ENCODE measurements at places on chromosomes 6 and 20. TPM values are rescaled to one million over a fixed set of nuclear protein-coding genes. Genes with fewer than 3 reads are reported as not detected.

GRCh38 chr6:38284802-38285394 lies 354.8 kb downstream of the BTBD9 start:
- no peak overlapping the region for H3K4me3 ChIP-seq
- H3K27me3 ChIP-seq = no peaks in the 10 kb centered on the region
- no peaks in the 10 kb centered on the region for H3K4me1 ChIP-seq
- no peak for DNase-seq

DNA sequence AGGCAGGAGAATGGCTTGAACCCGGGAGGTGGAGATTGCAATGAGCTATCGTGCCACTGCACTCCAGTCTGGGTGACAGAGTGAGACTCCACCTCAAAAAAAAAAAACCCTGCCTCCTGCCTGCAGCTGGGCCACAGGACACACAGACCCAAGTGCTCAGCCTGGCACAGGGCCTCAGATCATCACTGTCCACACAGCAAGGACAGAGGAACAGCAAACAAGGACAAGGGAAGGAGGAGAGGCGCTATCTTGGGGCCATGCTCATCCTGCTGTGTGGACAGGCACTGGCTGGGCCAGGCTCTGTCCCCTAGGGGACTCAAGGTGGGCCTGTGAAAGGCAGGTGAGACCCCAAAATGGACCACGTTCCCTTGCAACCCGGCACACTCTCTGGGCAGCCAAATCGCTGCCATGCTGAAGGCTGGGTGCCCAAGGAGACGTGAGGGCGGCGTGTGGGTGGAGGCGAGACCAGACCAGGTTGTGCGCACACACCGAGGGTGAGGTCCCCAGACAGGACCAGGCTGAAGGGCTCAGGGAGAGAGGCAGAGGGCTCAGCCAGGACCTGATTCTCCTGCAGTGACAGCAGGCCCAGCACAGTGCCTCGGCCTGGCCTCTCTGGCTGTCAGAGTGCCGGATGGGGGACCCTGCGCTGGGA lies 9.1 kb downstream of the UCKL1 start:
- peaks cover 5% of the 10 kb centered on the region for H3K36me3 ChIP-seq
- no peak overlapping the region for H3K27ac ChIP-seq
- H3K4me1 ChIP-seq = peaks cover 41% of the 10 kb centered on the region
- no peaks in the 10 kb centered on the region for H3K27me3 ChIP-seq
- no peak overlapping the region for H3K4me3 ChIP-seq

GRCh38 chr6:96742702-96743101 lies 94.6 kb downstream of the GPR63 start:
- H3K27ac ChIP-seq = no peak overlapping the region
- DNase-seq = no peak
- no peaks in the 10 kb centered on the region for H3K36me3 ChIP-seq
- H3K27me3 ChIP-seq = no peaks in the 10 kb centered on the region

GRCh38 chr6:87663434-87663833 lies 38.6 kb downstream of the AKIRIN2 start:
- no peaks in the 10 kb centered on the region for H3K36me3 ChIP-seq
- no peak overlapping the region for H3K4me3 ChIP-seq
- no peaks in the 10 kb centered on the region for H3K4me1 ChIP-seq
- DNase-seq = no peak
- H3K27ac ChIP-seq = no peak overlapping the region

GRCh38 chr6:169783401-169783800 lies 32.0 kb downstream of the ERMARD start:
- no peak for DNase-seq
- no peaks in the 10 kb centered on the region for H3K4me1 ChIP-seq
- no peak overlapping the region for H3K27ac ChIP-seq
- H3K36me3 ChIP-seq = no peaks in the 10 kb centered on the region
- no peaks in the 10 kb centered on the region for H3K27me3 ChIP-seq
- H3K4me3 ChIP-seq = no peak overlapping the region

DNA sequence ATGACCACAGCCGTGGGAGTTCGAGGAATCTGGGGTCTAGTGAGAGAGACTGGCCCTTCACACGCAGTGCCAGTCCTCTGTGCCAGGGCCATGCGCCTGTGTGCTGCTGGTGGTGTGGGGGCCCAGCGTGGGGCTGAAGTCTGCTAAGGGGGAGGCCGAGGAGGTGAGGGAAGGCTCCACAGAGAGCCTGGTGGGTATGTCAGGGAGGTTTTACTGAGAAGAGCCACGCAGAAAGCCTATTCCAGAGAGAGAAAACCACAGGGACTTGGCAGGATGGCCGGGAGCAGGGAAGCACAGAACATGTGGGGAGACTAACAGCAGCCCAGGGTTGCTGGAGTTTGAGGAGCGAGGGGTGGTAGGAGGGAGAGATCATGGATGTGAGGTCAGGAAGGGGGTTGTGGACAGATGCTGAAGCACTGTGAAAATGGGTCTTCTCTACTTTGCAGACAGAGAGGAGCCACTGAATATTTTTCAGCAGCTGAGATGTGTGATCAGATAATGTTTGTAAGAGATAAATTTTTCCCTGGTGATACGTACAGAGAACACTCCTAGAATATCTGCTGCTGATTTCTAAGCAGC lies 35.3 kb downstream of the DUSP22 start:
- DNase-seq = no peak
- H3K4me1 ChIP-seq = no peaks in the 10 kb centered on the region
- H3K36me3 ChIP-seq = no peaks in the 10 kb centered on the region
- H3K27ac ChIP-seq = no peak overlapping the region

- H3K27me3 ChIP-seq = no peaks in the 10 kb centered on the region
- H3K4me1 ChIP-seq = no peaks in the 10 kb centered on the region
- H3K36me3 ChIP-seq = no peaks in the 10 kb centered on the region
- no peak for DNase-seq
- no peak overlapping the region for H3K4me3 ChIP-seq
Observed at GRCh38 chr6:52545406-52546119, 31.3 kb downstream of the TRAM2 start.

GRCh38 chr6:144338951-144339700 lies 54.0 kb downstream of the UTRN start:
- no peak overlapping the region for H3K27ac ChIP-seq
- H3K27me3 ChIP-seq = no peaks in the 10 kb centered on the region
- H3K4me1 ChIP-seq = peaks cover 57% of the 10 kb centered on the region

DNA sequence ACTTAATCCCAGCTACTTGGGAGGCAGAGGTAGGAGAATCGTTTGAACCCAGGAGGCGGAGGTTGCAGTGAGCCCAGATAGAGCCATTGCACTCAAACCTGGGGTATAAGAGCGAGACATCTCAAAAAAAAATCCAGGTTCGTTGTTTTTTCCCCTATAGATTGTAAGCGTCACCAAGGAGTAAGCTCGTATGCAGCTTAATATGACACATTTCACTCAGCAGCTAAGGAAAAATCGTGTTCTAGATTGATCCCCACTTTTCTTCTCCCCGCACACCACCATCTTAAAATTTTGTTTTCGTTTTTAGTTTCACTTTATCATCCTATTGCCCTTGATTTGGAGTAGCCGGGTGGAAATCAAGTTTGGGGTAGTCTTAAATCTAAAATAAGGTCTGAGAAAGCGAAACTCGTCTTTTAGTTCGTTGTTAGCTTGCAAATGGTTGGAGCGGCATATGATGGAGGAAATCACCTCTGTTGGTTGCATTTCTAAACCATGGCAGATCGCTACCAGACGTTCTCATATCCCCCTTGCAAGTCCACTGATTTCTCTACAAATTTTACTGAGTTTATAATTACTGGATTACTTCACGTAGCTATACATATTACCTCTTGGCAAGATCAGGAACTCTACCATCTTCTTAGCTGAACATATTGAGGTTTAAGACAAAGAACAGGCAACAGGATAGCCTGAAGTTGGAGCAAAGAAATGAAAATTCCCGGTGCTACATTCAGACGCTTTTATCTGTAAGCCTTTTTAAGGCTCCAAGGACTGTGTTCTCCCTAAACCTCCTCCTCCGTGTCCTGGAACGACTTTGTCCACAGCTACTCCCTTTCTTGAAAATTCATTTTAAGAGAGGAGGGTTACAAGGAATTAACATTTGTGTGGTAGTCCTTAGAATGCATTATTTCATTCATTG lies 91.1 kb upstream of the BTN3A2 start:
- H3K36me3 ChIP-seq = no peaks in the 10 kb centered on the region
- H3K27me3 ChIP-seq = no peaks in the 10 kb centered on the region
- H3K4me3 ChIP-seq = peak overlapping the region; percentile 87
- H3K27ac ChIP-seq = peak overlapping the region; percentile 85
- peak; percentile 75 for DNase-seq
- H3K4me1 ChIP-seq = peaks cover 23% of the 10 kb centered on the region

DNA sequence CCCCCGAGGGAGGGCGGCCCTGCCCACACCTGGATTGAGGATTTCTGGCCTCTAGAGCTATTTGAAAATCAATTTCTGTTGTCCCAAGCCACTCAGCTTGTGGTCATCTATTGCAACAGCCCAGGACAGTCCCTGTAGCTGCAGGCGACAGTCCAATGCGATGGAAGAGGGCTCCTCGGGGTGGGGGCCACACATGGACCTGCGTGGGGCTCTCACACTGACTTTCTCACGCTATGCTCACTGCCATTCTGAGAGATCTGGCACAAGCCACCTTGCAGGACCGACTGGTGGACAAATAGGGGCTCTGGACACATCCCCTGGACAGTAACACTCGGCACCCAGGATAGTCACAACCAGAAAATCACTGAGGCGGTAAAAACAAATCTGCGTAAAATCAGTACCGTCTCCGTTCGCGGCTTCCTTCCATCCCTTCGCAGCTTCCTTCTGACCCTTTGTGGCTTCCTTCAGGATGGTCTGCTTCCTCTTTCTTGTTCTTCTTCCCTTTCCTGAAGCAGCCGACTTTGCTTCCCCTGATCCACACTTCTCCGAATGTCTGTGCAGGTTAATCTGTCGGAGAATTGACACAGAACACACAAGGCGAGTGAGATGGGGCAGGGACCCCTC lies 21.8 kb downstream of the CTCFL start:
- H3K36me3 ChIP-seq = no peaks in the 10 kb centered on the region
- no peak overlapping the region for H3K4me3 ChIP-seq
- peaks cover 6% of the 10 kb centered on the region for H3K27me3 ChIP-seq

DNA sequence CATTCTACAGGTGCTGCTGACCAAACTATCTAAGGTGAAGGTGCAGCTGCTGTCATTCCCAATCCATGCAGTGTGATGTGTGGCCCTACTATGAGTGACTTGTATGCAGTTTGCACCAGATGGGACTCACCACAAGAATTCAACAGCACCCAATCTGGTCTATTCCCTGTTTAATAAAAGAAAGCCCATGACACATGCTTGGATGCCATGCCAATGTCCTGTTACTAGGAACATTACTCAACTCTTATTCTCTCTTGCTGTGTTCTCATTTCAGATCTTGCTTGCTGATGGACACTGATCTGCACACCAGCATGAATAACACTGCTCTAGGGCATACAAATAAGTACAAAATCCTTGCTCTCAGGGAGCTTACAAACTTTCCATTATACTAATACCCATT lies 221.6 kb upstream of the CDYL start:
- no peak overlapping the region for H3K27ac ChIP-seq
- no peaks in the 10 kb centered on the region for H3K36me3 ChIP-seq
- H3K27me3 ChIP-seq = no peaks in the 10 kb centered on the region
- H3K4me1 ChIP-seq = no peaks in the 10 kb centered on the region

GRCh38 chr20:64077094-64077493 lies 2.2 kb downstream of the RGS19 start:
- H3K4me1 ChIP-seq = peaks cover 24% of the 10 kb centered on the region
- H3K36me3 ChIP-seq = peaks cover 7% of the 10 kb centered on the region
- H3K27me3 ChIP-seq = no peaks in the 10 kb centered on the region

GRCh38 chr6:144335914-144336313 lies 50.8 kb downstream of the UTRN start:
- DNase-seq = peak; percentile 32
- peak overlapping the region; percentile 31 for H3K4me3 ChIP-seq
- peaks cover 39% of the 10 kb centered on the region for H3K4me1 ChIP-seq
- no peaks in the 10 kb centered on the region for H3K36me3 ChIP-seq

GRCh38 chr20:15200147-15200565 lies 862.7 kb upstream of the FLRT3 start:
- no peak for DNase-seq
- H3K36me3 ChIP-seq = no peaks in the 10 kb centered on the region
- H3K27ac ChIP-seq = no peak overlapping the region
- H3K4me3 ChIP-seq = no peak overlapping the region
- H3K4me1 ChIP-seq = no peaks in the 10 kb centered on the region
- H3K27me3 ChIP-seq = no peaks in the 10 kb centered on the region

GRCh38 chr6:114431641-114432040 lies 88.8 kb upstream of the HS3ST5 start:
- no peak overlapping the region for H3K4me3 ChIP-seq
- no peaks in the 10 kb centered on the region for H3K36me3 ChIP-seq
- no peak for DNase-seq
- no peak overlapping the region for H3K27ac ChIP-seq

DNA sequence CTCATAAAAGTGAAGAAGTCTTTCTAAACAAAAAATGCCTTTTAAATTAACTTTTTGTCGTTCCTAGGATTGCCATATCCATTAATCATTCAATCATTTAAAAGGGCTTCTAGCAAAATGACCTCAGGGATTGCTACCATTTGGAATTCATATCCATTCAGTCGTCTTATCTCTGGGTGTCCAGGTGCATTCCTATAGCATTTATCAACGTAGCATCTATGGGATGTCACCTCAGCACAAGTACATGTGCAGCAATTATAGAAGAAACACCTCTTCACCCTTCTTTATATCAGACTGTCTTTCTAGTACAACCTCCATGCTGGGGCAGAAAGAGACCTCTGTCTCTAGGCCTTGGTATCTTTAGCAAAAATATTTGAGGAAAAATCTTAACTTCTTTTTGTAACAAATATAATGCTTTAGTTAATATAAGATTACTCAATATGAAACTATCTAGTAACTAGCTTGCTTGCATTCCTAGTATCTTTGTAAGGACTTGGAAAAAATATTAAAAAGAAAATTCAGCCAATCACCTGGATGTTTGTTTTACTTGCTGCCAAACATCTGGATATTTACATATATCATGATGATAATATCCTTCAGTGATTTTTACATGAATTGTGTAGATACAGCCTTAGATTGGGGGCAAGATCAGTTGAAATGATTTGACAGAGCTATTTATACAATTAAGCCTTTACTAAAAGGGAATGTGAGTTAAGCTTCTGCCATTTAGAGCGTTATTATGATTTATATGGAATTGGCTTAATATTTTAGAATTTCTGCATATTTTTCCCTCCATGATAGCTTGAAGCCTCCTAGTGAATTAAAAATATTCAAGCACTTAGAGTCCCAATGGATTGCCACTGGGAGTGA lies 356.8 kb downstream of the HDGFL1 start:
- H3K4me3 ChIP-seq = no peak overlapping the region
- H3K27ac ChIP-seq = no peak overlapping the region
- DNase-seq = no peak
- H3K27me3 ChIP-seq = no peaks in the 10 kb centered on the region
- no peaks in the 10 kb centered on the region for H3K36me3 ChIP-seq

- no peaks in the 10 kb centered on the region for H3K27me3 ChIP-seq
- H3K4me3 ChIP-seq = peak overlapping the region; percentile 92
- peaks cover 24% of the 10 kb centered on the region for H3K4me1 ChIP-seq
- peak overlapping the region; percentile 51 for H3K27ac ChIP-seq
- no peak for DNase-seq
- H3K36me3 ChIP-seq = peaks cover 22% of the 10 kb centered on the region
Observed at GRCh38 chr6:44388887-44389286, 1.4 kb downstream of the CDC5L start.

CALHM4 gene
- not detected for polyA plus RNA-seq

KCNK16 gene
- polyA plus RNA-seq = not detected

TPBG gene
- polyA plus RNA-seq = 2.0 TPM

PPIL6 gene
- polyA plus RNA-seq = 0.46 TPM

ARFGEF3 gene
- polyA plus RNA-seq = not detected

EYS gene
- polyA plus RNA-seq = not detected

QKI gene
- 27.5 TPM for polyA plus RNA-seq

ULBP1 gene
- not detected for polyA plus RNA-seq

HNF4A gene
- polyA plus RNA-seq = not detected

GPR6 gene
- not detected for polyA plus RNA-seq

TAGAP gene
- polyA plus RNA-seq = 193 TPM

MYBL2 gene
- 0.20 TPM for polyA plus RNA-seq

SYCP2L gene
- polyA plus RNA-seq = not detected

Measured in CD8-positive, alpha-beta memory T cell (primary cell).